Midbrain (tissue), 1 donor: ENCODE measurements at places on chromosomes 2 and 18.

DNA sequence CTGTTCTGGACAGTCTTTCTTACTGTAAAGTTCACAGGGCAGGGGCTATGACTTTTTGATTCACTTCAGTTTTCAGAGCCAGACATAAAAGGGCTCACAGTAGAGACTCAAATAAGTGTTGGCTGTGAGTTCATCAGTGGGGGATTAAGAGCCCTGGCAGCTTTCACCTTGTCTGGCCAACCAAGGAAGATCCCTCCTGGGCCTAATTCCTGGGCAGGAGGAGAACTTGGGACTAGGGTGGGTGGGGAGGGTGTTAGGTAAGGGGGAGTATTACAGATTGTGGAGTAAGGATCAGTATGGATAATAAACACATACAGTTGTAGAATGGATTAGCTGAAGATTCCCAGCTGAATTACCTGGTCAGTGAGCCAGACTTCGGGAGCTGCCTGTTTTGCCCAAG is 904 bp upstream of the SFXN5 start:
- DNase-seq, result no peak

DNA sequence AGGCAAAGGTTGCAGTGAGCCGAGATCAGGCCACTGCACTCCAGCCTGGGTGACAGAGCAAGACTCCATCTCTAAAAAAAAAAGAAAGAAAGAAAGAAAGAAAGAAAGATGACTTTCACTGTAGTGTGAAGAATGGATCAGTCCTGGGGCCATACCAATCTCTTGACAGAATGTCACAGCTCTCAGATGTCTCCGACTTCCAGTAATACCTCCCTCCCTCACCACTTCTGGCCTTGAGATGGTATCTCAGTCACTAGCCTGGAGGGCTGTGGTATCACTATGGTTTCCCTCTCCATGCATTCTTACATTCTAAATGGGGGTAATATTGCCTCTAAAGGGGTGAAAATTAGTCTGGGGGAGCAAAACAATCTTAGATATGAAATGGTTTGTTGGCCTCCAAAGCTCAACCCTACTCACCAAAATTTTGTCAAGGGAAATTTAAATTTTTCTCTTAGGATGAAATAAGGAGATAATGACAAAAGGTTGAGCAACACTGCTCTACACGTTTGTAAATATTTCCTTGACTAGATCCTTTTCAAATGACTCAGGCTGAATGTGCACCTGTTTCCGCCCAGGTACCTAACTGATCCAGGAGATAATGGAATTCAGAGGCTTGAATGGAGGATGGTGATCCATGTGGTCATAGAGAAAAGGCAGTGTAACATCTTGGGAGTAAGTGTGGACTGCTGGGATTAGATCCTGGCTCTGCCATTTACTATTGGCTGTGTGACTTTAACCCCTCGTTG is 19.9 kb upstream of the SPRED2 start:
- DNase-seq, result no peak

DNA sequence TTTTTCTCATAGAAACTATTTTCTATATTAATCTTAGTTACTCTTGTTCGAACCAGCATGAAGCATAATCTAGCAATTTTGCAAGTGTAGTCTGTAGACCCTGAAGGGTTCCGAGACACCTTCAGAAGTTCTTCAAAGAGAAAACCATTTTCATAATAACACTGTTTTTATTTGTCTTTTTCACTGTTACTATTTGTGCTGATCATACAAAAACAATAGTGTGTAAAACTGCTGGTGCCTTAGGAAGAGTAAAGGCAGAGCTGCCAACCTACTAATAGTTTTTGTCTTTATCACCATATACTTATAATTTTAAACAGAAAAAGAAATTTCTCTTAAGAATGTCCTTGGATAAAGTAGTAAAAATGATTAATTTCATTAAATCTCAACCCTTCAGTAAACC is 218.9 kb downstream of the ZNF385B start:
- DNase-seq, result no peak

DNA sequence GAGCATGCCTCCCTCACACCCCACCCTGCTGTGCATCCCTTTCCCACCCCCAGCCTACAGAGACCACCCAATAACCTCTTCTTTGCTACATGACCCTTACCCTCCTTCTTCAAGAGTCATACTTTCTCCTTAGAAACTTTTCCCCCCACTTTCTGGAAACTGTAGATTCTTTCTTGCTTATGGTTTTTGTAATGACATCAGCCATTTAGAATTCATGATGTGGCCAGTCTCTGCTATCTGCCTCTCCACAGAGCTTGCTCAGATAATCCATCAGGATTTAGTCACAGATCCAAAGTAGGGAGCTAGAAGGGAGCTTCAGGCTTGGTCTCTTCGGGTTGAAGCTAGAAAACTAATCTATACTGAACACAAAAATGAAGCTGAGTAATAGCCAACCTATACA is 36.5 kb downstream of the GALM start:
- DNase-seq, result no peak

DNA sequence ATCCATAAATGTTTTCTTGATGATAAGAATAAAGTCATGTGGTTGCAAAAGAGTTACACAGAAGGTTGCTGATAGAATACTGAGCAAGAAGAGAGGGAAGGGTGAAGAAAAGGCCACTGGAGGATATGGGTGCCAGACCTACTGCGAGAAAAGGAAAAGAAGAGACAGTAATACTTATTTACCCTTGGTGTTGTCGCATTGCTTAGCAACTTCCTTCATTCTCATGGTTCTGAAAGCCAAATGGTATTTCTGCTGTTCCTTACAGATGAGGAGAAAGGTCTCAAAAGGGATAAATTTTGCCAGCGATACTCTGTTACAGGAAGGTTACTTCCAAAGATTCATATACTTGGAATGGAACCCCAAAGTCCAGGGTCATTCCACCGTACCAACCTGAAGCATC is 62.5 kb downstream of the LHCGR start:
- no peak for DNase-seq

- no peak for DNase-seq
These were observed 100.3 kb downstream of the FAM161A start for GRCh38 chr2:61753512-61753911.

- no peak for DNase-seq
These were observed 14.1 kb downstream of the TMEM178A start for GRCh38 chr2:39679805-39680204.

DNA sequence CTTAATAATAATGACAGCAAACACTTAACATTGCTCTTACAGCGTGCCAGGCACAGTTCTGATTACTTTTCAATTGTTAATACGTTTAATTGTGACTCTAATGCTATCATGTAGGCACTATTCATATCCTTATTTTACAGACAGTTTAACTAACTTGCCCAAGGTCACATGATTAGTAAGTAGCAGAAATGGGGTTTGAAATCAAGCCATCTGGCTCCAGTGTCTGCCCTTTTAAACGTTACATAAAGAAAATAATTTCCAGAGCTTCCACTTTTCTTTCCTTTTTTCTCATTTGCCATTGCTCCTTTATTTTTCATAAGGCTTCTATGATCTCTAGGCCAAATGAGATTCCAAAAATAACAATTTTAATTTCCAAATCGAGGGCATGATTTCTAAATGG is 50.6 kb upstream of the IKZF2 start:
- DNase-seq, result no peak

DNA sequence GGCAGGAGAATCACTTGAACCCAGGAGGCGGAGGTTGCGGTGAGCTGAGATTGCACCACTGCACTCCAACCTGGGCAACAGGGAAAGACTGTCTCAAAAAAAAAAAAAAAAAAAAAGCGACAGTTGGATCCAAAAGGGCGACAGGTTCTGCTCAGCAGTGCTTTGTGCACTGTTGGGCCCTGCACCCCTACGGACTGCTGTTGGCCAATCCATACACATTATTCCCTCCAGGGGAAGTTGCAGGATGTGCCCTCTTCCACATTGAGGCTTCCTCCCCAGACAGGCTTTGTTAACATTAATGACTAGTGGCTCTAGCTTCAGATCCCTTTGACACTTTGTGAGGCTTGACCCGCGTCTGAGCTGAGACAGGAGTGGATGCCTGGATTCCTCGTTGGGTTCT is 9.4 kb downstream of the NT5DC4 start:
- no peak for DNase-seq

GRCh38 chr2:240997856-240998705 is at the start of gene SNED1:
Gene SNED1, plus strand, starts transcription at chr2:240998618. Its CDS starts 220 bp downstream, at chr2:240998838.
- DNase-seq, result peak; percentile 35

GRCh38 chr2:45724335-45724734 is 72.9 kb downstream of the PRKCE start:
- DNase-seq, result no peak

- DNase-seq, result no peak
These were observed 41.0 kb upstream of the ACSL3 start for GRCh38 chr2:222819722-222820333.

DNA sequence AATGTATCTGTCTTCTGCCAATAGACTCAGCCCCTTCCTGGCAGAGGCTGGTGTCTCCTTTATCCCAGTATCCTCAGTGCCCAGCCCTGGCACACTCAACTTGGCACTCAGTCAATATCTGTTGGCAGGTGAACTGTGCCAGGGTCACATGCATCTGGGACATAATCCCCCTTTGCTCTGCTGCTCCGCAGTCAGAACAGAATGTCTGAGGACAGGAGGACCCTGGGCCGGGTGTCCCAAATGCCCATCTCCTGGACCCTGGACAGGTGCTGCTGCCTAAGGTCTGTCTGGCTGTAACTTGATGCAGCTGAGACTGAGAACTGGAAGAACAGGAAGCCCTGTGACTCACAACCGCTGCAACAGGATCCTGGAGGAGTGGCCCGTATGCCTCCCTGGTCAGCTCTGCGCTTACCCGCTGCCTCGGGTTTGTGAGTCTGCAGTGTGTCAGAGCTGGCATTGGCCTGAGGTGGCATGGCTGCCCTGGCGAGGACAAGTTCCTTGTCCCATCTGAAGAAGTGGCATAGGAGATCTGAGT is 11.4 kb downstream of the HK2 start:
- DNase-seq, result peak; percentile 52

GRCh38 chr2:211364911-211365310 is 808.5 kb downstream of the CPS1 start:
- no peak for DNase-seq

DNA sequence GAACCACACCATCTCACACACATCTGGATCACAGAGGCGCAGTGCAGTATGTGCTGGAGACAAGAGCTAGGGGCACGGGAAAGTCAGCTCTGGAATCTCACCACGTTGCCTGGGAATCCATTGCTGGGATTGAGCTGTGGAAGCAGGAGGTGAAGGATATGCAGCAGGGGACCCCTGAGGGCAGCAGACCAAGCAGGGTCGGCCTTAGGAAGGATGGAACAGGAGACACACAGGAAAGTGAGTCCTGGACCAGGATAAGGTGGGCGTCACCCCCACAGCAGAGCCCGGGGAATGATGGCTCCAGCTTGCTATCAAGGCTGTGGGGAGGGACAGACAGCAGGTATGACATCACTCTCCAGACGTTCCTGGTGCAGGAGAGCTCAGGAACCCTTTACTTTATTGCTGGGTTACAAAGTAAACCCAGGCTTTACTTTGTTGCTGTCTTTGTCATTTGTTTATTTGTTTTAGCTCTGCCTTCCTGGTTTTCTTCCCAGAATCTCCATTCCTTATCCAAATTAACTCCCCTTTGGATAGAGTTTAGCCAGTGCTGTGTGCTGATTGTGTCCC is 329.8 kb upstream of the MYT1L start:
- DNase-seq, result no peak

DNA sequence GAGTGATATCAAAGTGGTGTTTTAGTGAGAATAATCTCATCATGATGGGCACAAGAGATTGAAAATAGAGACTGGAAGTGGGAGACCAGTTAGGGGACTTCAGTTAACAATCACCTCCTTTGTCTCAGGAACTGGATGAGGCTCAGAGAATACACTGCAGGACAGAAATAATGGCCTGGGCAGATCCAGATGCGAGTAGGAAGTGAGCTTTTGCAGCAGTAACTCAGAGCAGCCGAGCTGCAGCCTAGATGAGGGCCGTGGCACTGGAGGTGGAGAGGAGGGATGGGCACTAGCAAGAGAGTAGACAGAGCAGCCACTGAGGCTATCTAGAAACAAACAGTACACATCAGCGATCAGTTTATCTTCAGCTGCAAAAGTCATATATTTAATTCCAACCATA is 48.6 kb downstream of the CYB5A start:
- DNase-seq, result no peak

DNA sequence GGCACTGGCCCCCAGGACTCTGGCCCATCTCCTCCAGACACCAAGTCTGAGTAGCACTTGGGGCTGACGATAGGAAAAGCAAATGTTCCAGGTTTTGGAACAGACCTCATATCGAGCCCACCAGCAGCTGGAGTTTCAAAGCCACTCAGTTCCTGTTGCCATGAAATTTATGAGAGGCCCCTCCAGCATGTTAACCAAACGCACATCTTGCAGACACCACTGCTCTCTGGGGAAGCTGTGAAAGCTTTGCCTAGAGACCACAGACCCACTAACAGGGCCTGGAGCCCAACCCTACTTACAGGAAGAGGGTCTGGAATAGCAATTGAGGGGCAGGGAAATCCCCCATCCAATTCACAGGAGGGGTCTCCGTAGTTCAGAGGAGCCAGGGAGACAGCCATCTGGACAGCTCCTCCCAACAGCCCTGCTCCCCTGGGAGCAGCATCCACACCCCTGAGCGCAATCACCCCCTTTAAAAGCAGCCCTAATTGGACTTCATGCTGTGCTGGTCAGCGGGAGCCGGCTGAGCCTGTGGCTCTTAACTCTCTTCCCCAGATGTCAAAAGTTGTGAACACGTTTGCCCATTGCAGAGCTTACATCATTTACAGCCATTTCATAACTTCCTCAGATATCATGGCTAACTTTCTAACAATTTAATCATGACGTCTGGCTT is 81.3 kb downstream of the TGFA start:
- DNase-seq, result no peak

- peak; percentile 30 for DNase-seq
These were observed 222.5 kb downstream of the PMAIP1 start for GRCh38 chr18:60122339-60122738.

DNA sequence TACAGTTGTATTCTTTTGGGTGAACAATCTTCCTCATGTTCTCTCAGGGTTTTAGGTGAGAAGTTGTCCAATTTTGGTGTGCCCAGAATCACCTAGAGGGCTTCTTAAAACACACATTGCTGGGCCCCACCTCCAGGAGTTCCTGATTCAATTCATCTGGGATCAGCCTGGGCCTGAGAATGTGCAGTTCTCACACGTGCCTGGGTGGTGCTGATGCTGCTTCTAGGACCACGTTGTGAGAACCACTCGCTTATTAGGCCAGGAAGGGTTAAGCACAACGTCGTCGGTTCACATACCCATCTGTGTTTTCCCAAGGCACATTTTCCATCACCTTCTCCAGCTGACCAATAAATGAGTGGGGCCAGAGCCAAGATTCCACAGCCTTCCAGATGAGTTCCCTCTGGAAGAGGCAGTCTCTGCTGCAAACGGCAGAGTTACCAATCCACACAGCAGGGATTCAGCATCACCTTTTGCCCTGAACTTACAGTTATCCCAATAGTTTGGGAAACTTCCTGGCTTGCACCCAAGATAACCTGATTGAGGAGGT is 277.7 kb upstream of the HNRNPA3 start:
- DNase-seq, result no peak

GRCh38 chr2:106223347-106223746 is 29.2 kb upstream of the UXS1 start:
- DNase-seq, result no peak
